ENCODE measurements at places on chromosomes 1 and 21. TPM values are rescaled to one million over a fixed set of nuclear protein-coding genes. Genes with fewer than 3 reads are reported as not detected.

DNA sequence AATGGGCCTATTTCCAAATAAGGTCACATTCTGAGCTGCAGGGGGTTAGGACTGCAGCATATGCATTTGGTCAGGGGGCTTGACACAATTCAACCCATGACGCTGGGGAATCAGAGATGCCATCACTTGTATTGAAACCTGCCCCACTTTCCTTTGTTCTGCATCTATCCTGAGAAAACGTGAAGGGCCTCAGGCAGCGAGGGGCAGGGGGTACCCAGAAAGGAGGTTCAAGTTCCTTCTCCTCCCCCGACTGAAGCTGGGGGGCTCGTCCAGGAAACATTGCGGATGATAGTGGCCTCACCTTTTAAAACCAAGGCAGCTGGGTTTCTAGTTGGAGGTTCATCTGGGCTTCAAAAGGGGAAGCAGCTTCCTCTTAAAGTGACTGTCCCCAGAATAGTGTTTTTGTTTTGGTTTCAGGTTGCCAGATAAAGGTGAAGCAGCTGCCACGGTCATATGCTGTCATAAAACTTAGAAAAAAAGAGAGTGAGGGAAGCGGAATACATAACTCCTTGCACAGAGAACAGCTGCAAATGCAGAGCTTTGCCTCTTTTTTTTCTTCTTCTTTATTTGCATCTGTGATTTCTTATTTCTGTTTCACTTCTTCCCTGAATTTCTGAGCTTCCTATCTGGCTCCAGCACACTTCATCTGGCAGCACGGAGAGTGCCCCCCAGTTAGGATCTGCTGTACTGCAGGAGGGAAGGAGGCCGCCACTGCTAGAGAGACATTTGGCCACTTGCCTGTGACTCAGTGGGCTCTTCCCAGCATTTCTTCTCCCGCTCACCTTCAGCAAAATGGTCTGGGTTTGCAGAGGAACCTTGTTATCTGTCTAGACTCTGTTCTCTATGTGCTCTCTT, 142.0 kb downstream of the AJAP1 start:
- no peak overlapping the region for H3K27ac ChIP-seq
- H3K4me3 ChIP-seq: no peak overlapping the region
- H3K4me1 ChIP-seq: no peaks in the 10 kb centered on the region
- no peaks in the 10 kb centered on the region for H3K27me3 ChIP-seq

The OVAAL gene
- not detected for total RNA-seq

- H3K36me3 ChIP-seq: no peaks in the 10 kb centered on the region
- no peaks in the 10 kb centered on the region for H3K4me1 ChIP-seq
- H3K27me3 ChIP-seq: no peaks in the 10 kb centered on the region
- no peak overlapping the region for H3K27ac ChIP-seq
- no peak overlapping the region for H3K4me3 ChIP-seq
These were observed 14.9 kb downstream of the SELL start for GRCh38 chr1:169696273-169697100.

DNA sequence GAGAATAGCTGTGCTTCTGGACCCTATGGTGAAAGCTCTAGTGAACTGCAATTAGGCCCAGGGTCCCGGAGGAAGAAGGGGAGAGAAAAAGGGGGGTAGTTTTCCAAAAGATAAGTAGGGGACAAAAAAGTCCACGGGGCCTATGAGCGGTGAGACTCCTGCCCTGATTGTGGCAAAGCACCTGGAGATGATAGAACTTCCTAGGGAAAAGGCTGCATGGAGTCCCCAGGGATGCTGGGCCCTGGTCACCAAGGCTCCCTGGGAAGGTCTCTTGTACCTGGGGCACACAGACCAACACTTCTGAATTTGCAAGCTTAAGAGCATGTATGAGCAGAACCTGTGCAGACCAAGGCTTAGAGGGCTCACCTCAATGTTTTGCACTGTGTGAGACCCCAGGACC, 5.4 kb upstream of the SHISA4 start:
- no peaks in the 10 kb centered on the region for H3K36me3 ChIP-seq
- H3K4me1 ChIP-seq: no peaks in the 10 kb centered on the region
- no peaks in the 10 kb centered on the region for H3K27me3 ChIP-seq
- DNase-seq: no peak
- H3K4me3 ChIP-seq: no peak overlapping the region

The STX12 gene
- 15.2 TPM for total RNA-seq

The SPATA17 gene
- not detected for total RNA-seq

GRCh38 chr1:146032631-146033219, 11.2 kb upstream of the HJV start:
- no peak overlapping the region for H3K4me3 ChIP-seq
- H3K27me3 ChIP-seq: no peaks in the 10 kb centered on the region
- H3K4me1 ChIP-seq: no peaks in the 10 kb centered on the region
- DNase-seq: no peak
- H3K27ac ChIP-seq: no peak overlapping the region

- H3K36me3 ChIP-seq: no peaks in the 10 kb centered on the region
- no peak overlapping the region for H3K4me3 ChIP-seq
- no peaks in the 10 kb centered on the region for H3K27me3 ChIP-seq
These were observed 107.3 kb downstream of the UCHL5 start for GRCh38 chr1:192951691-192952460.

- no peaks in the 10 kb centered on the region for H3K36me3 ChIP-seq
- H3K4me1 ChIP-seq: peaks cover 83% of the 10 kb centered on the region
These were observed 46.9 kb downstream of the ARHGEF10L start for GRCh38 chr1:17586172-17586964.

DNA sequence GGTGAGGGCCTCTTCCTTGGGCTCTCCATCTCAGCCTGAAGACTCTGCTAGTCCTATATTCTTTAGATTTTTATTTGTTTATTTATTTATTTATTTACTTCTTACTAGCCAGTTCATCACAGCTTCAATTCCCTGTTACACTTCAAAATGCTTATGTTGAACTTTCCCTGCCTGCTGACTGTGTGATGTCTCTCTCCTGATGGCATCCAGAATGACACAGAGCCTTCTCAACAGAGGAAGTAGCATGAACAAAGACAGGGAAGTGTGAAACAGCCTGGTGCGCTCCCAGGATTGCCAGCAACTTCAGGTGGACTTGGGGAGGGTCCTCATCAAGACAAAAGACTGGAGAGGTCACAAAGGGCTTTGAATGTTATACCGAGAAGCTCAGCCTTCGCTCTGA, 4.3 kb upstream of the IPO13 start:
- no peaks in the 10 kb centered on the region for H3K4me1 ChIP-seq
- H3K27ac ChIP-seq: no peak overlapping the region
- H3K36me3 ChIP-seq: no peaks in the 10 kb centered on the region
- H3K27me3 ChIP-seq: no peaks in the 10 kb centered on the region
- no peak for DNase-seq
- H3K4me3 ChIP-seq: no peak overlapping the region

DNA sequence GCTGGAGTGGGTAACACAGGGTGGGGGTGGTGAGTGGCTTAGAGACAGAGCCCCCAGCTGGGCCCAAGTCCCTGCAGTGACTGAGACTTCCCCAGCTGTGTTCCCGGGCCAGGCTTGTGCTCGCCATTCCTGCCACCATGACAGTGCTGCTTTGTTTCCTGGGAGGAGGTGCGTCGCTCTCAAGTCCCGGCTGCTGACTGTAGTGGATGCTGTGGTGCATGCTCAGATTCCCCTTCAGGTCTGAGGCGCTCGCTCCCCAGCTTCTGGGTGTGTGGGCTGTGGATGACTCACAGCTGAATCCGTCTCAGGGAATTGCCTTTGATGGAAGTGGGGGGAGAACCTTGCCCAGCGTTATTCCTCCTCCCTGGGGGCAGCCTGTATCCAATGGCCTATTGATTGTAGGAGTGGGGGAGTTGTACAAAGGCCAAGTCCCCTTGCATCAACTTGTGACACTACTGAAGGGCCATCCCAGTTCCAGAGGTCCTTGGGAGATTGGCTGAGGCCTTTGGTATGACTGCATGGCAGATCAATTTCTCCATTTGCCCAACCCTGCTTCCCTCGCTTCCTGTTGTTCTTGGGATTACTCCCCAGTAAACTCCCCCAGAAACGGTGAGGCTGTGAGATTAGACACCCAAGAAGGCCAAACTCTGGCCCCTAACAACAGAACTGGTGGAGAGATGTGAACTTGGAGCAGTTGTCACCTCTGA, 17.8 kb upstream of the POU3F1 start:
- H3K27ac ChIP-seq: no peak overlapping the region
- DNase-seq: no peak
- no peaks in the 10 kb centered on the region for H3K4me1 ChIP-seq
- no peaks in the 10 kb centered on the region for H3K27me3 ChIP-seq

DNA sequence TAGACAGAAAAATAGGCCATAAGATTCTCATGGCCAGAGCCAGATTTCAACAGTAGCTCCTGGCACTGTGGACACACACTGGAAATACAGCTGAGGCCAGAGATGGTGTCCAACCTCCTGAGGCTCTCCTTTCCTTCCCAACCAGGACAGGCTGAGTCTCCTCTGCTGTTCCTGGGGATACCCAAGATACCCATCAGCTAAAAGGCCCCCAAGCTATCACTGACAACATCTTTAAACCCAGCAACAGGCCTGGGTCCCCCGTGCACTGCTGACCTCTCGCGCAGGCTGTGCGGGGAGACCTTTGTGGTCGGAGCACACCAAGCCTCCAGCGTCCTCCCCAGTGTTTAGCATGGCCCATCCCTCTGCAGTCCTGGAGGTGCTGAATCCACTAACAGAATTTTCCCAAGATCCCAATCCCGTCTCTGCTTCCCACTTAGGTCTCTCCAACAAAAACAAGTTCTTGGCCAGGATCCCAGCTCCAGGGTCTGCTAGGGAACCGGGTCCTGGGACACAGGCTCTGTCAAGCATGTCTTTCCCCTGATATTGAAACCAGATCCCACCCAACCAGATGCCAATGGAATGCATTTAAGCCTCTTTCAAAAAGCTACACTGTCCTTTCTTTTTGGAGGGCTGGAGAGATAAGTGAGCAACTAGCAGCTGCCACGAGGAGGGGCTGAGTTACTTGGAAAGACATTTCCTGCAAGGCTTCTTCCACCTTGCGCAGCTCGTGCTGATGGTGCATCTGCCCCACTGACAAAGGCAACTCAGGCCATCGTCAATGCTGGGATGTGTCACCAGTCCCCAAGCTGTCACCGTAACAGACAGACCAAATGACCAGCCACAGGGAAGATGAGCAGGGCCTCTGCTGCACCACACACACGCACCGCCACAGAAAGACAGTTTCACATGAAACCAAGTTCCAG, 73.2 kb downstream of the BCAR3 start:
- no peaks in the 10 kb centered on the region for H3K27me3 ChIP-seq
- H3K27ac ChIP-seq: no peak overlapping the region
- H3K4me3 ChIP-seq: no peak overlapping the region
- peaks cover 17% of the 10 kb centered on the region for H3K4me1 ChIP-seq

The AKR7A3 gene
- 84.9 TPM for total RNA-seq

The HAO2 gene
- 143 TPM for total RNA-seq

The GPR37L1 gene
- not detected for total RNA-seq

The DNAJC28 gene
- 1.8 TPM for total RNA-seq

GRCh38 chr1:7683521-7683920, 87.6 kb upstream of the VAMP3 start:
- no peaks in the 10 kb centered on the region for H3K27me3 ChIP-seq
- no peaks in the 10 kb centered on the region for H3K36me3 ChIP-seq
- no peaks in the 10 kb centered on the region for H3K4me1 ChIP-seq

DNA sequence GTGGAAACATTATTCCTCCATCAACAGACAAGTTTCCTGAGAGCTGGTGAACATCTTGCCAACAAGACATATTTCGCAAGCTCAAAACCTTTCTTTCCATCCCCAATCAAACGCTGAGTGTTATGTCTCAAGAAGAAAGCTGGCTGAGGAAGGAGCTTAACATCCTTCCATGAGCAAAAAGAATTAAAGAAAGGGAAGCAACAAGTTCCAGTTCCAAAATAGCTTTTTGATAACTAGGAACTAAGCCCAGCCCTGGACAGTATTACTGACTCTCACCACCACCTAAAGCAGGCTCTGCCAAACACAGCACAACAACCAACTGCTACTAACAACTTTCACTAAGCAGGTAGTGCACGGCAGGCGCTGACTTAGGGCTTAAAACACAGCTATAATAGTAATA, 50.2 kb downstream of the CAPZB start:
- DNase-seq: no peak
- H3K27ac ChIP-seq: peak overlapping the region; percentile 5
- no peak overlapping the region for H3K4me3 ChIP-seq
- H3K36me3 ChIP-seq: no peaks in the 10 kb centered on the region
- no peaks in the 10 kb centered on the region for H3K27me3 ChIP-seq

- H3K27me3 ChIP-seq: no peaks in the 10 kb centered on the region
- H3K4me1 ChIP-seq: no peaks in the 10 kb centered on the region
- H3K36me3 ChIP-seq: no peaks in the 10 kb centered on the region
- no peak overlapping the region for H3K4me3 ChIP-seq
- peak; percentile 80 for DNase-seq
These were observed 43.4 kb downstream of the IGSF5 start for GRCh38 chr21:39788383-39788782.

DNA sequence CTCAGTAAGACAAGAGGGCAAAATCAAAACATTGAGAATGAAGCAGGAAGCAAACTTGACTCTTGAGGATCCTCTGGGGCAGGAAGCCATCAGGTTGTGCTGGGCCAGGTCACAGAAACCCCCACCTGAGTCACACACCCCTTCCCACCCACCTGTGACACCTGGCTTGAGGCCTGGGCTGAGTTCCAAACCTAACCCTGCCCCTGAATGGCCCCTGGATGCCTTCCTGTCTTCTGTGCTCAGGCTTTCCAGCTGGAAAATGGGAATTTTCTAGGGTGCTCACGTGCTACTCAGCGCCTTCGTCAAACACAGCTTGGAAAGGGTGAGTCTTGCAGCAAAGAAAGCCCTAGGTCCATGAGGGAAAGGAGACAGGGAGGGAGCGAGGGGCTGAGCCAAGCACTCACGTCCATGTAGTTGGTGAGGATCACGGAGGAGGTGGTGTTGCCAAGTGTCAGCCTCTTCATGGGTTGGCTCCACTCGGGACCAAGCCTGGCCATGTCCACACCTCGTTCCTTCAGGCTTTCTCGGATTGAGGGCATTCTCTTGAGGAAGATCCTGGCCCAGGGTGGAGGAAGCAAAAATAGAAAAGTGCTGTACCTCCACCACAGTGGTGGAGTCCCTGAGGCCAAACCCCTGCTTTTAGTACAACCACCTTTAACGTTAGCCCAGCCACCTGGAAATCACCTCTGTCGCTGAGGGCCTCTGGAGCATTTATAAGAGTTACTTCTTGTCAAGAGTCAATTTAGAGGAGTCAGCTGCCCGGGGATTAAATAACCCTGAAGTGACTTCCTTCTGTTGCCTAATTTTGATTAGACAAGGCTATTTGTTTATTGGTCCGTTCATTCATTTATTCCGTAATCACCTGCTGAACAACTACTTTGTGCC, 4.3 kb downstream of the REN start:
- DNase-seq: no peak
- H3K4me3 ChIP-seq: no peak overlapping the region
- no peak overlapping the region for H3K27ac ChIP-seq
- no peaks in the 10 kb centered on the region for H3K27me3 ChIP-seq

- no peak overlapping the region for H3K4me3 ChIP-seq
- no peaks in the 10 kb centered on the region for H3K4me1 ChIP-seq
- no peaks in the 10 kb centered on the region for H3K36me3 ChIP-seq
- DNase-seq: no peak
- no peak overlapping the region for H3K27ac ChIP-seq
- H3K27me3 ChIP-seq: no peaks in the 10 kb centered on the region
These were observed 714.9 kb upstream of the CXADR start for GRCh38 chr21:16797966-16798365.

- no peak overlapping the region for H3K4me3 ChIP-seq
- DNase-seq: no peak
- peaks cover 6% of the 10 kb centered on the region for H3K4me1 ChIP-seq
These were observed 50.8 kb downstream of the TOMM20 start for GRCh38 chr1:235077571-235078479.

The PDC gene
- not detected for total RNA-seq

- no peak overlapping the region for H3K27ac ChIP-seq
- DNase-seq: no peak
- no peaks in the 10 kb centered on the region for H3K4me1 ChIP-seq
- H3K27me3 ChIP-seq: no peaks in the 10 kb centered on the region
These were observed 47.1 kb downstream of the MYSM1 start for GRCh38 chr1:58652651-58653184.

Measured in right lobe of liver (tissue), 6 donors.